Anterior cingulate cortex (tissue), 58 donors: ENCODE measurements at places on chromosomes 12 and 14.

- no peak for DNase-seq
Observed at GRCh38 chr12:43028826-43029225, 439.3 kb upstream of the PRICKLE1 start.

- no peak for DNase-seq
Observed at GRCh38 chr12:119005085-119005484, 23.7 kb downstream of the SRRM4 start.

DNA sequence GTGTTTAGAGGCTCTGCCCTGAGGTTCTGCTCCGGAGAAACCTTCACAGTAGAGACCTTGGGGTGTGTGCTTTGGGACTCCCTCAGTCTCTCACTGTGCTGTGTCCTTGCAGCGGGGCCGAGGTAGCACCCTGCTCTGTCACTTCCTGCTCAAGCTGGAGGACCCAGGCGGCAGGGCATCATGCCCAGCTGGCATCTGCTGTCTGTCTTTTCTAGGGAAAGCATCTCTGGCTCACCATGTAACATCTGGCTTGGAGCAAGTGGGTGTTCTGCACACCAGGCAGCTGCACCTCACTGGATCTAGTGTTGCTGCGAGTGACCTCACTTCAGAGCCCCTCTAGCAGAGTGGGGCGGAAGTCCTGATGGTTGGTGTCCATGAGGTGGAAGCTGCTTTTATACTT lies 124.5 kb downstream of the ESRRB start:
- DNase-seq: no peak

GRCh38 chr12:97639702-97640101 lies 177.1 kb downstream of the RMST start:
- no peak for DNase-seq

- DNase-seq: no peak
Observed at GRCh38 chr12:76272287-76272686, 75.9 kb downstream of the BBS10 start.
